ENCODE measurements at places on chromosomes 12 and 14.
A peak's percentile ranks its signal among the peaks of the same experiment; 100 is the strongest.

DNA sequence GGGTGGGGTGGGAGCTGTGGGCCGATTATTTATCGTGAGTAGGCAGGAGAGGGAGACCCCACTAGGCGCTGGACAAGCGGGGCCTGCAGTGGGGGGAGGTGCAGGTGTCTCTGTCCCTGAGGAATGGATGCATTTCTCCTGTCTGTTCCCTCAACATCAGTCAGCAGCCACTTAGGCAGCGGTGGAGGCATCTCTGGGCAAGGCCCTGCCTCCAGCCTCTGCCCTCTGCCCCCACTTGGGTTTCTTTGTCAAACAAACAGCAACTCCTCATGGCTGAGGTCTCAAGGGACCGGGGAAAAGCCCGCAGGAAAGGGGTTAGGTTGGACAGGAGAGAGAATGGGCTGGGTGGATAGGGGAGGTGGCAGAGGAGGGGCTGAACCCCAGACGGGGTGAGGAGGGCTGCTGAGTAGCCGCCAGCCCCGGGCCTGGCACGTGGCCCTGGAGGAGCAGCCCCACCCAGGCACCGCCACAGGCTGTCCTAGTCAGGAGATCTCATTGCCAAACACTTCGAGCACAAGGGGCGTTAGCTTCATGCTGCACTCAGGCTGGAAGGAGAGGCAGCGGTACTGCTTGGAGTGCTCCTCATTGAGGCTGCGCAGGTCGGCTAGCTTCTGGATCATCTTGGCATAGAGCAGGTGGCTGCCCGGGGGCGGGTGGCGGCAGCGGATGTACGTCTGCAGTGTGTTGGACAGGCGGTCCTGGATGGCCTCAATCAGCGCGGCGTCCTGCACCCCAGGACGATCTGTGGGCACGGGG, 24.7 kb upstream of the HDAC7 start:
- DNase-seq: no peak

GRCh38 chr12:26164118-26164517, 31.3 kb upstream of the SSPN start:
- DNase-seq: no peak

- DNase-seq: no peak
These were observed 24.3 kb upstream of the RGS6 start for GRCh38 chr14:71907793-71908515.

DNA sequence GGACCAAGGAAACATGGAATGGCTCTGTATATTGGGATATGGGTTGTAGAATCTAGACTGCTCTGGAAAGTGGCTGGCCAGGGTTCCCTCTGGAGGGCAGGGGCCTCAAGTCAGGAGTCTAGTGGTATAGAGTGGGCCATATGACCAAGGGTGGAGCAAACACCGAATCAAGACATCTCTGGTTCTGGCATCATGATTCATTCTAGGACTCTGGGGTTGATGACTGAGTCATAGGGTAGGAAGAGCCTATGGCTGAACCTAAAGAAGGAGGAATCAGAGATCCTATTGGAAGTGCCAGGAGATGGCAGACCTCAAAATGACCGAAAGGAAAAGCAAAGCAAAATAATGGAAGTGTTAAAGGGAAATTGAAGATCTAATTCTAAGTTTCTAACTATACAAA, 356.4 kb upstream of the PRICKLE1 start:
- DNase-seq: no peak

DNA sequence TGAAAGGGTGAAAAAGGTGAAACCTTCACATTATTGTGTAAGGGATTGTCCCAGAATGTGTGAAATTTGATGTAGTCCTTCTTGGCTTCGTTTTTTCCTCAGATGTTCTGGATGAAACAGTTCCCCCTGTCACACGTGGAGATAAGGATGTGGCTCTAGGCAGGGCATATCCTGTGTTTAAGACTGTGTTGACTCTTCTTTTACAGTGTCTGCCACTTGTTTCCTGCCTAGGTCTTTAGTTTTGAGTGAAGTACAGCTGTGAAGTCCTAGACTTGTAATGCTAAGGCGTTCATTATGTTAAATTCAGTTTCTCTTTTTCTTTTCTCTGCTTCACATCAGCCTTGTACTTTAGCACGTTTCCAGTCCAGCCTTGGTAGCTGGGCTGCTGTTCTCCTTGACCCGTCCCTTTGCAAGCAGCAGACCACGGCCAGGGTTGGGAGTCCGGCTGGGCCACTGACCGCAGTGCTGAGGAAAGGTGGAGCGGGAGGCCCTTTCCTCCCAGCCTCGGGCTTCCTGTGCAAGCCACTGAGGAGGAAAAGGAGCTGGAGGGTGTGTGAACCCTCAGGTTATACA, 59.1 kb downstream of the RASSF3 start:
- peak; percentile 23 for DNase-seq

DNA sequence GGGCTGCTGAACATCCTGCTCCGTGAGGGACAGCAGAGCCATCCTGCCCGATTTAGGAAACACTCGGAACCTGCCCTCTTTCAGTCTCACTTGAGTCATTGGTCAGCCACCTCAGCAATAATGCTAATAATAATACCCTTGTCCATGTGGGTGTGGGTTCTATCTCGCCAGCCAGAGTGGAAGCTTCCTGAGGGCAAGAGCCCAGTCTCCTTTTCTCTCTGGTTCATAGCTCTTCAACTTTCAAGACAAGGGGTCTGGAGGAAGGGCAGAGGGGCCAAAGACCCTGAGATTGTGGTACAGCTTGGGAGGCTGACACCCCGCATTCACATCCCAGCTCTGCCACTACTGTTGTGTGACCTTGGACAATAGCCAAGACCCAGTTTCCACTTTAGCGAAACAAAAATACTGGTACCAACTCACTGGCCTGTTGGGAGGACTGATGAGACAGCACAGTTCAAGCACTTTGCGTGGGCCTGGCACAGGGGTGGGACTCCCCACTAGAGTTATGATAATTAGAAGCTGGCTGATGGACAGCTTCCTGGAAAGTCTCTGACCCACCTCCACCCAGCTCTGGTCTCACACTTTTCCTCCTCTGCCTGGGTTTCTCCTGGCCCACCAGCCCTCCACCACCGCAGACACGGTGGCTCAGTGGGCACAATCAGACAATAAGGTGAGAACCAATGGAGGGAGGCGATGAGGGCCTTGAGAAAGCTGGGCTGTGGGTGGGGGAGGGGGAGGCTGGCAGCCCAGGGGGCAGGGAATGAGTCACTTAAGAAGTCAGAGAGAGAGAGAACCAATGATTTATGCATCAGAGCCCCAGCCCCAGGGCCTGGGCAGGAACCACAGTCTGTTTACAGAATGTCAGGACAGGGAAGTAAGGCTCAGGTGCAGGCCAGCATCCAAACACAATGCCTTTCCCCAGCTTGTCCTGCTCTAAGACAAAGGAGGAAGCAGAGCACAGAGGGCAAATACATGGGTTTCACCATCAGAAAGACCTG, 9.6 kb downstream of the FAIM2 start:
- DNase-seq: no peak

All from stimulated activated CD8-positive, alpha-beta memory T cell treated with anti-CD3 and anti-CD28 coated beads, Interleukin-12 subunit alpha, Interleukin-12 subunit beta, amount 100 ng/mL, for 1 hour (primary cell).